ENCODE measurements at places on chromosomes 16 and 17.

DNA sequence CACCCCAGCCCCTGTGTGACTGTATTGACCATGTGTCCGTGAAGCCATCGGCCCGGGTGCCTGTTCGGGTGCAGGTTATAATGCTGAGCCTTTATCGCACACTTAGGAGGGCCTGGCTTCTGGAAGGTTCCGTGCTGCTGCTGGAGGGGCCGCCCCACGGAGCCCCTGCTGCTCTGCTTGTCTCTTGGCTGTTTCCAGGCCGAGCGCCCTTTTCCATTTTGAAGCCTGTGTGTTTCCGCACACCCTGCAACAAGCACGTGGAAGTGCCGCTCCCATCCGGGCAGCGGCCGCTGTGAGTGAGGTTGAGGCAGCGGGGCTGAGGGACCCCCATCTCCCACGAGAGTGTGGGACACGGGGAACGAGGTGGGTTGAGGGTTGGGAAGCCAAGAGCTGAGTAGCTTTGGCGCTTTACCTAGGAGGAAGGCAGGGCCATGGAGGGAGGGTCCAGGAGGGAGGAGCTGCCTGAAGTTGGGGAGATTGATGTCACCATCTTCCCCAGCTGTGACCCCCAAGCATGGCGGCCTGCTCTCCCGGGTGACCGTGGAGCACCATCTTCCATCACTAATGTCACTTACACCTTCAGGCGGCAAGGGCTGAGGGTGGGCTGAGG lies 200.1 kb upstream of the GSE1 start:
- no peak for DNase-seq

GRCh38 chr17:47013341-47013740 lies 34.3 kb upstream of the RPRML start:
- DNase-seq, result no peak

- no peak for DNase-seq
Measured at GRCh38 chr17:78787444-78787843, 5.4 kb upstream of the CYTH1 start.

DNA sequence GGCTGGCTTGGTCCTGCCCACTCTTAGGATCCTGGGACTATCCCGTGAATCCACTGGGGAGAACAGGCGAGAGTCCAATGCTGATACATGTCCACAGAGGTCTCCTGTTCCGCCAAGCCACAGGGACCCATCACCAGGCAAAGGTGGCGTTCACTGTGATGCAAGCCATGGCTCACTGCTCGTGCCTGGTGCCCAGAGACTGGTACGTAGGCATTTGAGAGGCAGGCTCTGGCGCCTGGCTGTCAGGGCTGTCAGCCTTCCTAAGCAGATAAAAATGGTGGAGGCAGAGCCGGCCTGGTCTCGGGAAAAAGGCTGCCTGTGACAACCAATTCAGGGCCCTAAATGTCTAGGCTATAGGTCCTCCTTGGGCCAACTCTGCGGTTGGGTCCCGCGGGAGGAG lies 2329.0 kb downstream of the TP53TG3F start:
- DNase-seq, result no peak

- DNase-seq, result peak; percentile 92
Measured at GRCh38 chr17:39200070-39200879, at the start of gene RPL19. Gene RPL19, plus strand, starts transcription at chr17:39200283. Its CDS starts 62 bp downstream, at chr17:39200345.

DNA sequence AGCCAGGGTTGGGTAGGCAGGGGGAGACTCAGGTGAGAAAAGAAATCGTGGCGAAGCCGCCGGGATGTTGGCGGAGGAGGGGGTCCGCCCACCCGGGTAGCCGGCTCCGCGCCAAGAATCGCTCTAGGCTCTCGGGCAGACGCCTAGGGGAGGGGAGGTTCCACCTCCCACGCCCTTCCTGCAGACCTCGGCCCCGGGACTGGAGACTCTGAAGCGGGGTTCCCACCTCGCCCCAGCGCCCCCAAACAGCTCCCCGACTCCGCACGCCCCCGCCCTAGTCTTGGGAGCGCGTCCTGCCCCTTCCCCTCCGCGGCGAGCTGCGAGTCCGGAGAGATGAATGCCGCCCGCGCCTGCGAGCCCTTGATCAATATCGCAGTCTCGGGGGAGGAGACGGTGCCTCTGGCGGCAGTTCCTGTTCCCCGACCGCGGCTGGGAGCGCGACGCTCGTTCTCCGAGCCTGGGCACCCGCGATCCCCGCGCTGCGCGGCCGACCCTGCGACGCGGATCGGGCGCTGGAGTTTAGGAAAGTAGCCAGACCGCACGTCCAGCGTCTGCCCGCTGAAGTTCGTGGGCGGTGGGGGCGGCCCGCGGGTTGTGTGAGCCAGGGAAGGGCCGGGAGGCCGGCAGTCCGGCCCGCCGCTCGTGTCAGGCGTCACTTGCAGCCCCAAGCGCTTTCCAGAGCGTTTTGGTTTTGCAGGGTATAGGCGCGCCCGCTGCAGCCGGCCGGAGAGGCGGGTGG lies 790 bp downstream of the CRHR1 start:
- DNase-seq, result no peak

DNA sequence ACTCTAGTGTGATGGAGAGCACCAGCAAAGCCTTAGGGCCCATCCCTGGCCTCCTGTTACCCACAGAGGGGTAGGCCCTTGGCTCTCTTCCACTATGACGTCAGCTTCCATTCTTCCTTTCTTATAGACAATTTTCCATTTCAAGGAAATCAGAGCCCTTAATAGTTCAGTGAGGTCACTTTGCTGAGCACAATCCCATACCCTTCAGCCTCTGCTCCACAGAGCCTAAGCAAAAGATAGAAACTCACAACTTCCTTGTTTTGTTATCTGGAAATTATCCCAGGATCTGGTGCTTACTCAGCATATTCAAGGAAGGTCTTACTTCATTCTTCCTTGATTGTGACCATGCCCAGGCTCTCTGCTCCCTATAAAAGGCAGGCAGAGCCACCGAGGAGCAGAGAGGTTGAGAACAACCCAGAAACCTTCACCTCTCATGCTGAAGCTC lies at the start of gene CCL8:
CCL8 (plus strand) TSS at position 397 of the 445 bp plus-strand sequence. CDS start 67 bp downstream, outside the sequence.
- no peak for DNase-seq

GRCh38 chr16:54936201-54936978 lies 5.7 kb downstream of the IRX5 start:
- DNase-seq, result no peak

DNA sequence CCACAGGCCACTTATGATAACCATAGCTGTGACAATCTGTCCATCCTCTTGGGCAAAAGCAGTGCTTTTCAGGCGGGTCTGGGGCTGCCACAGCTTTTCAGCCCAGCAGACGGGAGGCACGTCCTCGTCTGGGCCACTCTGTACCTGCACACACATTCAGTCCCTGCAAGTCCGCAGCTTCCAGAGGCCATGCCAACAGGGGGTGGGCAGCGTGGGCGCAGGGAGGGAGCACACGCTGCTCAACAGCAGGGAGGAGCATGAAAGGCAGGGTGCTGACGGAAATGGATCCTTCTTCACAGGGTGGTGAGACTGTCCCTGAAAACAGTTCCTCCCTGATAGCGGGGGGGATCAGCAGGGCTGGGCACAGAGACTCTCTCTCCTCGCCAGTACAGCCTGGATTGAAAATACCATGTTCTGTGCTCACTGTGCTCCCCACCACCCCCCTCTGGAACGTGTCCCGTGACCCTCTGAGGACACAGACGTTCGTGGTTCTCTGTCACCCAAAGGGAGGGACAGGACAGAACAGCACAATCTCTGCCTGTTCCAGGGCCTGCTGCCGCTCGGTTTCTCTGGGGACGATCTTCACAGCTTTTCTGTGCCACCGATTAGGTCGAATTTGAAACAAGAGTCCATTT lies 41.7 kb downstream of the PEMT start:
- DNase-seq, result no peak
